Posterior cingulate gyrus (tissue), 11 donors: ENCODE measurements at places on chromosomes 4 and X.

GRCh38 chr4:20829617-20830357, 129.5 kb downstream of the PACRGL start:
- DNase-seq, result no peak

DNA sequence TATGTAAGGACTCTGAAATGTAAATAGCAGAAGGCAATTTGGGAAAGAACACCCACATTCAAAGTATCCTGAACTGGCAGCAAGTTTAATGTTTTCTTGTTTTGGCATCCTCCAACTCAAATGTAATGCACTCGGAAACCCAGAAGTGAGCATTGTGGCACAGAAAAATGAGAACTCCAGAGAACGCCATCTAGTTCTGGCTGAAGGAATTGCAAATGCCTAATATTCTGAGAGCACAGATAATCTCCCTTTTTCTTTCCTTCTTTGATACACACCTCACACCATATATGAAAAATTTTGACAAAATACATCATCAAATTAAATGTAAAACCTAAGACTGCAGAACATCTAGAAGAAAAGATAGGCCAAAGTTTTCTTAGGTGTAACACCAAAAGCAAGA, 52.1 kb downstream of the PWWP3B start:
- DNase-seq, result no peak

DNA sequence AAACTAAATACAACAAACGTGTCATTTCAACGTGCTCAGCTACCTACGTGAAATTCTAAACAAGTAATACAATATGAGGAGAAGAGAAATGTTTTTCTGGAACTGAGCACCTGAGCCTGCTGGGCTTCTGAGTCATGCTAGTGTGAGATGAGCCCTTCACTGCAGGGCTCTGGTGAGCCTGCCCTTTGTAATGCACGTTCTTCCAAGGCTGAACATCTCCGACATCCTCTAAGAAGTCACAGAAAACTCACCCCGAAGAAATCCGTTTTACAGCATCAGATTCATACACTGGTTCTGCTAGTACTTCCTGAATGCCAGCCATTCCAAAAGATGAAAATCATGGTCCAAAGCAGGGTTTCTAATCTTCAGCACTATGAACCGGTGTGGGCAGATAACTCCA, 157.1 kb downstream of the AMELX start:
- no peak for DNase-seq

- no peak for DNase-seq
These were observed 11.7 kb upstream of the TLL1 start for GRCh38 chr4:165861363-165861762.
